GM04503 (cell line): ENCODE measurements at places on chromosomes 2 and 18.

- DNase-seq, result no peak
Observed at GRCh38 chr2:32836933-32837332, 109.8 kb upstream of the LTBP1 start.

DNA sequence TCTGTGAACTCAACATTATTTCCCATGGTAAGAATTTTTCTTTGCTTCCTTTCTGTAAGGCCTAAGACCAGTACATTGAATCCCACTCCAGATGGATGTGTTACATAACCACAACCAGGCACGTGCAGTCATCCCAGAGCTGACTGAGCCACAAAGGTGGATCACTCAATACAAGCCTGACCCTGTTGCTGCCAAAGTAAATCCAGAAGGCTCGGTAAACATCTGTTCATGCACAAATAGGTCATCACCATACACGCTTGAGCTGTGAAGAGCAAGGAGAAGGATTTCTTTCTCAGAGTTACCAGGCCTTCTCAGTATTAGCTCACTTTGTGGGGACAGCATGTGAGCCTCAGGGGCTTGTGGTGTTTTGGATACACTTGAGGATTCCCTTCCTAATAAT lies 791.4 kb upstream of the FANCL start:
- no peak for DNase-seq

DNA sequence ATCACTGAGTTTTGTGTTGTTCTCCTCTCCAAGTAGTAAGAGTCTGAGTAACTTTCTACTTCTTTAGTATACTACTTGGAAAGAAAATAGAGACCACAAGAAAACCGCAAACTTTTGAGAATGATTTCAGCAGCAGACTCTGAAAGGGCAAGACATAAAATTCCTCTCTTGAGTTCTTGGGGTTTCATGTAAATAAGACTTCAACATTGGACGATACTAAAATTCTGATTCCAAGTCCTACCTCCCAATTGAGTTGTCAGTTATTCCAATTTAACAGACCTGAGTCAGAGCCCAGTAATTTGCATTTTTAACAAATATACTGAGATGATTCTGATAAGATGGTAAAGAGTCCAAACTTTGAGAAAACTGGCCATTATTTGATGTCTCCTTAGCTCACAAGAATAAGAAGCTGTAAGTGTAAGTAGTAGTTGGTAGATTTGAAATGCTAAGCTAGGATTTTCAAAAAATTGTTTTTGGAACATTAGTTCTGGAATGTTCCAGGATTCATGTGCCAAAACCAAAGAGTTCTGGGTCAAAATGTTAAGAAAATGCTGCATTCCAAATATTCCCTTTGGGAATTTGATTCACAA lies 261.6 kb upstream of the SPOPL start:
- DNase-seq, result no peak

- DNase-seq, result no peak
Observed at GRCh38 chr2:46142546-46143428, 154.4 kb upstream of the EPAS1 start.

- DNase-seq, result no peak
Observed at GRCh38 chr2:47310801-47311560, 92.0 kb upstream of the MSH2 start.

DNA sequence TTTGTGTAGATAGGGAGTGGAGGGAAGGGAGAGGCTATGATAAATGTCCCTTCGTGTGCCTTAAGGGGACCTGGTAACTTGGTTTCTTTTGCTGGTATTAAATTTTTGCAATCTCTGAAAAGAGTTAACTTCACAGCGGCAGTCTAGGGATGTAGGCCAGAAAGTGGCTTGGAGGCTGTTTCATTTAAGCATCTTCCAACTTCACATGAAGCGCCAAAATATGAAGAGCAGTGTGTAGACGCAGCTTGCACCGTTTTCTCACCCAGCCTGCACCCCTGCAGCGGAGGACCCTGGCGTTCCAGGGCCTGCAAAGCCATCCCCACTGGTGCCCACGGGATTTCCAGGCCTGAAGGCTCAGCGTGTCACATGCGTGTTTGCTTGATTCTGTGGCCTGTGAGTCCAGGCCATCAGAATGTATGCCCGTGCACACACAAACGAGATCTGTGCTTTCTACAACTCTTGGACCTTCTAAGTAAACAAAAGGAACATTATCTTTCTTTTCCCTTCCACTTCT lies 87.2 kb upstream of the EPB41L3 start:
- no peak for DNase-seq

DNA sequence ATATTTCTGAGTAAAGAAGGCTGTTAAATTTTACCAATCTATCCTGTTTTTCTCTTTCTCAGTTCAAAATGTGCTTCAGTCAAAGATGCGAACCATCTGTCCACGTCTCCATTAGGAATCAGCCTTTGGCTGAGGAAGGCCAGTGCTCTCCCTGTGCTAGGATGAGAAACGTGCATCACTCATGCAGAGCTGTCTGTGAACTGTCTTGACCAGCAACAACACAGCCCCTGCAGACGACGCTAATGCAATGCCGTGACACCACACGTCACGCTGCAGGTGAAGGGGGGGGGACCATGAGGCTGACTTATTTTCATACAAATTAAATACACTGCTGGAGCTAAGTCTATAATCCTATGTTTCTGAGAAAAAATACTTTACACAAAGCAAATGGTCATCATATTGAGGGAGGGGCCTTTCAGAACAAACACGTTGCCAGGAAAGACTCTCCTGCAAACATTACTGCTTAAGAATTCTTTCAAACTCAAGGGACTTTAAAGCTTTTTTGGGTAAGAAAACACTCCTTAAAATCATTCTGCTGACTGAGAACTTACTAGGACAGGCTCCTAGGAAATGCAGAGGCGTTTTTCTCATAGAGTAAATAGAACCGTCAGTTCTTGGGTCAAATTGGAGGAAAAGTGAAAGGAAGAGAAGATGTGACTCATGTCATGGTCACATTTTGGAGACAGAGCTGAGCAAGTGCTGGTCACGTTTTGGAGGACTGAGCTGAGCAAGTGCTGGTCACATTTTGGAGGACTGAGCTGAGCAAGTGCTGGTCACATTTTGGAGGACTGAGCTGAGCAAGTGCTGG lies 97.0 kb downstream of the MBP start:
- no peak for DNase-seq

GRCh38 chr2:132401326-132401725 lies 15.3 kb upstream of the GPR39 start:
- DNase-seq, result no peak

- DNase-seq, result no peak
Observed at GRCh38 chr2:63861220-63861822, 19.6 kb downstream of the UGP2 start.

GRCh38 chr2:104938231-104938941 lies 84.5 kb downstream of the POU3F3 start:
- no peak for DNase-seq

- no peak for DNase-seq
Observed at GRCh38 chr18:23451491-23451890, 1.6 kb upstream of the RIOK3 start.

- no peak for DNase-seq
Observed at GRCh38 chr2:7467782-7468447, 550.7 kb downstream of the RNF144A start.

- DNase-seq, result no peak
Observed at GRCh38 chr2:237238249-237238648, 152.6 kb downstream of the COPS8 start.

- peak; percentile 100 for DNase-seq
Observed at GRCh38 chr2:207258263-207258991, 92.7 kb upstream of the KLF7 start.

DNA sequence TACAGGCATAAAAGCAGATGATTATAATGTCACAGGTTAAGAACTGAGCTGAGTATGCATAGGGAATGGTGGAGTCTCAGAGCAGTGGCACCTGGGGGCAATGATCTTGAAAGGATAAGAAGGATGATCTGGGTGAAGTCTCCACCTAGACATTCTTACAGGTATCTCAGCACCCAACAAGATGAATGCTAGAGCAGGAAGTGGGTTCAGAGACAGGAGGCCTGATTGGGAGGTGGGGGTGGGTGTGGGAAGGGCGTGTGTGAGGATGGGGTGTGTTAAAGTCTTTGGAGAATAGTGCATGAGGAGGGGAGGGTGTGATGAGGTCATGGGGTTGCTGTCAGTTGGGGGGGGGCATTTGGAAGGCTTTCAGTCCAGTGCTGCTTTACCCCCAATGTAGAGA lies 78.8 kb upstream of the UPP2 start:
- DNase-seq, result no peak

DNA sequence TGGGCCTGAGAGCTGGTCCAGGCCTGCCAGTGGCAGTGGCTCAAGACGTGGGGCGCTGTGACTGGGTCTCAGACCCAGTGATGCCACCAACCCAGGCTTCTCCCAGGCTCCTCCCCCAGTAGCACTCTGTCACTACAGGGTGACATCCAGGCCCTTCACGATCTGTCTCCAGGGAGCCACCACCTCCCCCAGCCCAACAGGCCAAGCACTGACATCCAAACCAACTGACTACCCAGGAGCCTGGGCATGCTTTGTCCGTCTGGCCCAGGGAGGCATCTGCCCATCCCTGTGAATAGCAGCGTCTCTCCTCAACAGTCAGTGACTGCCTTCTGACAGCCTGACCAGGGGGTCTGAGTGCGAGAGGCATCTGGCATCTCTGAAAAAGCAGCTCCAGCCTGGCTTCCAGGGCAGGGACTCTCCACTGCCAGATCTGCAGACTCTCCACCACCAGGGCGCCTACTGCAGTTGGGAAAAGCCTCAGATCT lies 13.0 kb downstream of the TEX44 start:
- DNase-seq, result no peak

GRCh38 chr2:133591164-133591563 lies 22.9 kb upstream of the NCKAP5 start:
- no peak for DNase-seq

DNA sequence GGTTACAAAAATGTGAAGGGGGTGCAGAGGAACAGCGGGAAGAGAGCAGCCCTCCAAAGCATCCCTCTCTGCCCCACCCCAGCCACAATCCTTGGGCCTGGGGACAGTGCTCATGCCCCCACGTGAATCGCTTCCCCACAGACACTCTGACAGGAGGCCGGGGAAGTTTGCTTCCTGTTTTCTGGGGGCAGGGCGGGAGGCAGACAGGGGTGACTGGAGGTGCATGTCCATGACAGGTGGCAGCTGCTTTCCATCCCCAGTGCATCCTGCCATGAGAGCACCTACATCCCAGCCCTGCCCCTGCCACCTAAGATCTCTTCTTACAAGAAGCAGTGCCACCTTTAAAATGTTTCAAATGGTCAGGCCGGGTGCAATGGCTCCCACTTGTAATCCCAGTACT lies 47.2 kb upstream of the UBE2F start:
- DNase-seq, result no peak

DNA sequence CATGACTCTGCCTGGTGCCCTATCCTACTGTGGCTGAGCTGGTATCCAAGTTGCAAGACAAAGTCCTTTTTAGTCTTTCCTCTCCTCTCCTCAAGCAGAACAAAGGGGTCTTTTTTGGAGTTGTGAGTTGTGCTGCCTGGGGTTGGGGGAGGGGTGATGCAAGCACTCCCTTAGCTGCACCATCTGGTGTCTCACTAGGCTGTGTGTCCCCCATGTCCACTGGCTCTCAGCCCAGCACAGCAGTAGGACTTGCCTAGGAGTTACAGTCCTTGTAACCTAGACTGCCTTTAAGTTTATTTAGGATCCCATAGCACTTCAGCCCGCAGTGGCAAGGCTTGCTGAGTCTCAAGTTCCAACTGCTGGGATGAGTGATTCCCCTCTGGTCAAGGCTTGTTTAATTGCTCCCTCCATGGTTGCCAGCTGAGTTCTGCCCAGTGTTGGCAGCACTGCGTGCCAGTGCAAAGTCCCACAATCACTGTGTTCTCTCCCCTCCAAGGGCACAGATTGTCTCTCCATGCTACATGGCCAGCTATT lies 13.2 kb upstream of the ILKAP start:
- DNase-seq, result no peak

DNA sequence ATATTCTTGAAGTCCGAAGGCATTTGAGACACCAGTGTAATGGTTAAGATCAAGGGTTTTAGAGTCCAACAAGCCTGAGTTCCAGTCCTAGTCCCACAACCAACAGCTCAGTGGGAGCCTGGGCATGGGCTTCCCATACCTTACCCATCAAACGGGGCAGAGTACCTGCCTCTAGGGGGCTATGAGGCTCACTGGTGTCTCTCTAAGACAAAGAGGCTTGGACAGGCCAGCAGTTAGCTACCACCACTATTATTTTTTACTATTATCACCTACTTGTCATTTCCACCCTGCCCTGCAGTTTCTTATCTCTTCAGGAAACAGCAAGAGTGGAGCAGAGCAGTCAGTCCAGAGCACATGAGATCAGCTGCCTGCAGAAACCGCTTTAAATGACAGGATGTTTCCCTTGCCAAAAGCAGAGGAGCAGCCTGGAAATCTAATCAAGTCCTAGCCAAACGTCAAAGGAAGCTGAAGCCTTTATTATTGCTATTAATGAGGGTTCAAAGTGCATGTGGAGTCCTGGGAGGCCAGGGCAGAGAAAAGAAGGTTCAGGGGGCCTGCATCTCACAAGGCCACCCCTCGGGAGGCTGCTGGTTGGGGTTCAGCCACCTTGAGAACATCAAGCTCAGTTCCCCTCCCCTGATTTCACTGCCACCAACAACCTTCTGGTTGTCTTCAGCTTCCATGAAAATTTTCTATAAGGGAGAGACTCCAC lies 66.6 kb downstream of the STPG4 start:
- no peak for DNase-seq

DNA sequence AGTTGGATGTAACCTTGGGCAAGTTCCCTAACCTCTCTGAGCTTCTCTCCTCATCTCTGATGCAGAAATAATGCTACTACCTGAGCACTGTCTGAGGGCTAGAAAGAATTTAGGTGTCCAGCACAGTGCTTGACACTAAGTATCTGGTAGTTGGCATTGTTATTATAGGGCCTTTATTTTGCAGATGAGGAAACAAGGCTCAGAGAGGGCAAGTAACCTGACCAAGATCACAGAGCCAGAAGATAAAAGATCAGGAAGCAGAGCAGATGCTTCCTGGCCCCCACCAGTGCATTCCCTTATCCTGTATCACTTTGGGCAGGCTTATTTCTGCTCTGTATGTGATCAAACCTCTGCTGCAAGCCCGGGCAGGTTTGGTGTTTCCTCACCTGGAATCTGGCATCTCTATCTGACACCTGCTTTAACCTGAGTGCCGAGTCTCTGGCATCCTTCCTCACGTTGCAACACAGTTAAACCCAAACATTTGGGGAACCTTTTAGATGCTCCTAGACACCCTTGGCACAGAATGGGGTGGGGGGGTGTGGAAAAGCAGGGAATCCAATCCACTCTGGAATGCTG lies 69.9 kb downstream of the PLB1 start:
- DNase-seq, result no peak

DNA sequence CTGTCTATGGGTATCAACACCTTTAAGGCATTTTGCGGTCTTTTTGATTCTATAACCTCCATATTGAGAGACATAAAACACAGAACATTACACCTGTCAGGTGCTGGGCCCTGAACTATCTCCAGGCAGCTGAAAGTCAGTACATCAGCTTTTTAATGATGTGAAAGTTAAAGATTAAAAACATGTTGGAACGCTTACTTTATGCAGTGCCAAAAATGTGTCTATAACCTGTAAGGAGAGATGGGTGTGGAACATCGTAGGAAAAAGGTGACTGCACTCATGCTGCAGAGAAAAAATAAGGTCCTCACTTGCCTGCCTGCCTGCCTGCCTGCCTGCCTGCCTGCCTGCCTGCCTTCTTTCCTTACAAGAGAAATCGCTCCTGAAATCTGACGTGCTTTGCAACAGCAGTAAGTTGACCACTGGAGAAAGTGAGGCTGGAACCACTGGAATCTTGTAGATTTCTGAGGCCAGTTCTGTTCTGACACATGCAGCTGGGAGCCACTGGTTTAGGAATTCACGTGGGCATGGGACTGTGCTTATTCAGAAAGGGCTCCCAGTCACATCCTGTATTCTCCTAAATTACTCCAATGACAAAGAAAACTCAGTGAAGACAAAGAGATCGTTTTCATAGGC lies 34.1 kb downstream of the BCL11A start:
- DNase-seq, result no peak
